ENCODE measurements at places on chromosomes 3 and 15.

DNA sequence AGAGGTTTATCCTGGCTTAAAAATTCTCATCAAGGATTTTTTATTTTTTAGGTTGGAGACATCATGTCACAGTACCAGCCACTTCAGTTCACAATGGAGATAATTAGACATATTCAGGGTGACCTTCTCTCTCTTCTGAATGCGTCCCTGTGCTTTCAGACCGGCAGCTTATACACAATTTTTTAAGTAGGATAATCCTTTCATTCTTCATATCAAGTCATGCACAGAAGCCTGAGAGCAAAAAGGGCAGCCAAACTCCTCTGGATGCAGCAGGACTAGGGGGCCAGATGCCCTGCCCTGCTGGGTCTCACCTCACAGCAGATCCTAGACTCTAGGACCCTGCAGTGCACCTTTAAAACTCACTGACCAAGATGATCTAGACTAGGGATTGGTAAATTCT is 210.4 kb downstream of the ERC2 start:
- DNase-seq: no peak

GRCh38 chr3:47645551-47645950 is 66.9 kb upstream of the CSPG5 start:
- DNase-seq: peak; percentile 28

GRCh38 chr3:160474416-160474838 is 24.8 kb upstream of the TRIM59 start:
- peak; percentile 89 for DNase-seq

- DNase-seq: no peak
Measured at GRCh38 chr15:67022587-67023105, 42.8 kb upstream of the SMAD3 start.

- DNase-seq: peak; percentile 91
Measured at GRCh38 chr3:57007521-57008460, 52.7 kb upstream of the SPATA12 start.

Measured in fibroblast of skin of abdomen (primary cell).